ENCODE measurements at places on chromosomes 3 and 15.

DNA sequence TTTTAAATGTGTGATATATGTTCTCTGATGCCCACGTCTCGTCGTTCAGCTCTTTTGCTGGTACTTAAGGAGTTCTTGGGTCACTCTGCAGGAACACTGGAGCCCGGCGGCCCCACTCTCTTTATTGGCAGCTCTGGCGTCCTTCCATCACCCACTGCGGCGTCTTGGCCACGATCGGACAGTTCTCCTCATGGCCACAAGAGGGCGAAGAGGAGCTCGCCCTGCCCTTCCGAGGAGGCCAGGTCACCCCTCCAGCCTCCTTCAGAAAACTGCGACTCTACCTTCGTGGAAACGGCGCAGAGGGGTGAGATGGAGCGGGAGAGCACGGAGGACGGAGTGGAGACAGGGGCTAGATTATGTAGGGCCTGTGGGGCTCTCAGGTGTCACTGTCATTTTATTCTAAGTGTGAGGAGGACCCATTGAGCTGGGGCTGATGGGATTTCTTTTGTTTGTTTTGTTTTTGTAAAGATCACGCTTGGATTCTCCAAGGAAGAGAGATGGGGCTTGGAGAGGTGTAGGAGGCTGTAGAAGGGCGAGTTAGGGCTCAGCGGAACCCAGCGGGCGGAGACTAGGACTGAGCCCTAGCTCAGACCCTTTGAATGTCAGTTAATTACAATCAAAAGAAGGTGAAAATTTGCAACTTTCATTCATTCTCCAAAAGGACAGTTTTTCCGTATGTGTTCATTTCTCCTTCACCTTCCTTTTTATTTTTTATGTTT, 28.0 kb upstream of the GABRA5 start:
- DNase-seq = no peak

- DNase-seq = no peak
Measured at GRCh38 chr3:156131241-156131640, 10.9 kb downstream of the KCNAB1 start.

GRCh38 chr15:40082195-40082883, 26.3 kb downstream of the BMF start:
- no peak for DNase-seq

DNA sequence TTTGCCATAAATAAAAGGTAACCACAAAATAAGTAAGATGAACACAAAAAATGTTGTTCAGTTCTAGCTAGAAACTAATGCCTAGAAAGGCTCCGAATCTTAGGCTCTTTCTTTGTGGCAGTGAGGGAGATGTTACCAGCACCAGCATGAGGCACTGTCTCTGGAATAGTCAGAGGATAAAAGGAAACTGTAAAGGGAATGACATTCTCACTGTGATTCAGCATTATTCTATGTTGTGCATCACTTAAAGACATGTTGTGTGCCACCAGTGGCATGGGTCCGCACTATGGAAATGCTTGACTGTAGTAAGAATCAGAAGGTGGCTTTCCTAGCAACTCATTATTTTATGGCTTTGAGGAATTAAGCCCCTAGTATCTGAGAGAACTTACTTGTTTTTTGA, 70.8 kb downstream of the SEC22A start:
- no peak for DNase-seq

GRCh38 chr15:58458076-58458475, 26.3 kb downstream of the LIPC start:
- no peak for DNase-seq
